Fibroblast of skin of left biceps (primary cell): ENCODE measurements at places on chromosomes 12 and 14.

GRCh38 chr12:54870048-54870447 is 15.7 kb downstream of the MUCL1 start:
- DNase-seq, result no peak

GRCh38 chr14:43939836-43940235 is 567.2 kb downstream of the FSCB start:
- DNase-seq, result no peak

GRCh38 chr12:18141048-18141982 is 51.3 kb upstream of the RERGL start:
- DNase-seq, result no peak

DNA sequence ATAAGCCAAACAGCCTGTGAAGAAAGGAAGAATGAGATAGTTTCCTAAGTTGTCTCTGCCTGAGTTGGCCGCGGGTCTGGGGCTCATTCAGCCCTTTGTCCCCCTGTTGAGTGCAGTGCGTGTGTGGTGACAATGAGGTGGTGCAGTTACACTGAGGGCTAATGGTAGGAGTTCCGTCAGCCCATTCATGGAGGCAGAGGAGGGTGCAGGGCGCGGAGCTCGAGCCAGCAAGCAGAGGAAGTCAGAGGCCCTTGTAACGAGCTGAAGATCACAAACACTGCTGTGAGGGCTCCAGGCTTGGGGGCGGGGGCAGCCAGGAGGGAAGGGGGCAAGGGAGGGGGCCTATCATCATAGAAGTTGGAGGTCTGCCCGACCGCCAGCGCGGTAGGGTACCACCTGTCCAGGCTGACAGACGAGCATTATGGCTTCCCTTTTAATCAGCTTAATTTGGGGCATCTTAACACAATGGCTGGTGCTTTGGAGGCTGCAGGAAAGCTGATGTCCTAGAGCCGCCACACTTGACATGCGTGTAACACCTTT is 20.5 kb downstream of the CCND2 start:
- no peak for DNase-seq

DNA sequence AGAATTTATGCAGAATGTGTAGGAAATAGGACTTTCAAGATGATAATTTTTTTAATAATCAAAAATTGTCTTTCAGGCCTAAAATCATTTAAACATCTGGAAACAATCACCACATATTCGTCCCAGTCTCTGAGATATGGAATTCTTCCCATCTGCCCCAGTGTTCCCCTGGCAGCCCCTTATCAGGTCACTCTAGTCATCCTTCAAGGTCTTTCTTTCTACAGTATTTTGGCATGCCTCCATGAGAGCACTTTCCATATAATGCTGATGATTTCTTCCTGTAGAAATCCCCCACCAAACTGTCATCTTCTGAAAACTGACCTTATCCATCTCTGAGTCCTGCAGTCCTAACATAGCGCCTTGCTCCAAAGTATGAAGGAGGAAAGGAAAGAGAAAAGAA is 422.1 kb downstream of the RPS29 start:
- DNase-seq, result no peak

GRCh38 chr14:34059925-34060650 is 109.2 kb upstream of the EGLN3 start:
- no peak for DNase-seq

GRCh38 chr12:105506678-105507310 is 176.3 kb downstream of the C12orf75 start:
- no peak for DNase-seq

DNA sequence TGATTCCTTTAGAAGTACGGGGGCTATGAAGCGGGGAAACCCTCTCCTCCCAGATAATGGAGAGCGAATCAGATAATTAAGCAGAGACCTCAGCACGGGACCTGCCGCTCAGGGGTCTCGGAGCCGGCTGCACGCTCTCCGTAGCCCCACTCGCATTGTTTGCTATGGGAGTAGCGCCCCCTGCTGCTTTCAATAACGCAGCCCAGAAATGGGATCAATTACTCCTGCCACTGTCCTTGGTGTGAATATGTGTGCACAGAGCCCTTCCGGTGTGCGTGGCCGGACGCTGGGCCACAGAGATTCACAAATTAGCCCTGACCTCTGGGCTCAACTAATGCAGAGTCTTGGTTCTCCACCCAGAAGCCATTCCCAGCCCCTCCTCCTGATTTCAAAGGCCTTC is 76.4 kb upstream of the TMEM132C start:
- DNase-seq, result no peak

- no peak for DNase-seq
Measured at GRCh38 chr14:35261774-35262173, 30.4 kb upstream of the PSMA6 start.

DNA sequence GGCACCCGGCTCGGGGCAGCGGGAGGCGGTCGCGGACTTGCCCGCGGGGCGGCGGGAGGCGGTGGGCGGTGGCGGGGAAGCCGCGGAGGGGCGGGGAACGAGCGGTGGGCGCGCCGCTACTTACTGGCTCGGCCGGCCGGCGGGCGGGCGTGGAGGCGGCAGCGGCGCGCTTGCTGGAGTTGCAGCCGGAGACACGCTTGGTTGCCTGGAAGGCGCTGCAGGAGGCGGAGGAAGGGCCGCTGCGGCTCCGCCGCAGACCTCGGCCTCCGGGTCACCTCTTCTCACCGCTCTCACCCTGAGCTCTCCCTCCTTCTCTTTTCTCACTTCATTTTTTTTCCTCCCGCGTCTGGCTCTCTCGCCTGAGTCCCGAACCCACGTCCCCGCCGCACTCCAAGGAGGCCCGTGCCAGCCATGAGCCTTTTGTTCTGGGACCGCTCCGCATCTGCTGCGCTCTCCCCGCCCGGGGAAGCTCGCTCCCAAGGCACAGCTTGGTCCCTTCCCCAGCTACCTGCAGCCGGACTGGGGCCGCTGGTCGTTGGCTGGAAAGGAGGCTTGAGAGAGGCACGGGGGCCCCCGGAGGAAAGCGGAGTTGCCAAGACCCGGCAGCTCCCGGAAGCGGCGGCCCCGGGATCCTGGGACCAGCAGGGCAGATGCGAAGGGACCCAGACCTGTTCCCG is 592 bp upstream of the KCNK10 start:
- no peak for DNase-seq

DNA sequence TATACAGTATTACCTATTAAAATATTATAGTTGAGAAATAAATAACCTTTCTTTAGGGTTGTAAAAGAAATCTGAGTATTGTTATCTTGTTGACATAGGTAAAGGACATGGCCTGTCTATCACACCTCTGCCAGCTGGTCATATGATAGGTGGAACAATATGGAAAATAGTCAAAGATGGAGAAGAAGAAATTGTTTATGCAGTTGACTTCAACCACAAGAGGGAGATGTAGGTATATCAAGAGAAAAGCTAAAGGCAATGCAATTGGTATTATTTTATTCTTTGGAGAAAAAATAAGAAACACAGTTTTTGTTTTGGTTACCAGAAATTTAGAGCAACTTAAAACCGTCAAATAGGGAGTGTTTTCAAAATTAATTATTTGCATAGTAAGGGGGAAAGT is 13.5 kb downstream of the CPSF2 start:
- DNase-seq, result no peak

- no peak for DNase-seq
Measured at GRCh38 chr12:52722680-52723079, 19.4 kb upstream of the KRT77 start.

DNA sequence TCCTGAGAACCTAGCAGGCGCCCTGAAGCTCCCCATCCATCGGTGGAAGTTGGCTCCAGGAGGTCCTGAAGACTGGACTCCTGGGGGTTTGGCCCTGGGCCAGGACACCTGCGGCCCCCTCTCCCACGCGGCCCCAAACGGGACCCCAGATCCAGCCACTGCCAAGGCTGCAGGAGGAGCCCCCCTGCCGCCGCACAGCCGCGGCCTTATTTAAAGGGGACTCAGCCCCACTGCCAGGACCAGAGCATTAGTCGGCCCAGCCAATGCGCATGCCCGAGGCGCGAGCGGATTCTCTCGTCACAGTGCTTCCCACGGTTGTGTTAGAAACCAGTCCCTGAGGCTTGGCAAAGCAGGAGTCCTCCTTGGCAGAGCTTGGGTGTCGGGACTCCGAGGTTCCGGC is 775.2 kb upstream of the ALG10B start:
- no peak for DNase-seq

DNA sequence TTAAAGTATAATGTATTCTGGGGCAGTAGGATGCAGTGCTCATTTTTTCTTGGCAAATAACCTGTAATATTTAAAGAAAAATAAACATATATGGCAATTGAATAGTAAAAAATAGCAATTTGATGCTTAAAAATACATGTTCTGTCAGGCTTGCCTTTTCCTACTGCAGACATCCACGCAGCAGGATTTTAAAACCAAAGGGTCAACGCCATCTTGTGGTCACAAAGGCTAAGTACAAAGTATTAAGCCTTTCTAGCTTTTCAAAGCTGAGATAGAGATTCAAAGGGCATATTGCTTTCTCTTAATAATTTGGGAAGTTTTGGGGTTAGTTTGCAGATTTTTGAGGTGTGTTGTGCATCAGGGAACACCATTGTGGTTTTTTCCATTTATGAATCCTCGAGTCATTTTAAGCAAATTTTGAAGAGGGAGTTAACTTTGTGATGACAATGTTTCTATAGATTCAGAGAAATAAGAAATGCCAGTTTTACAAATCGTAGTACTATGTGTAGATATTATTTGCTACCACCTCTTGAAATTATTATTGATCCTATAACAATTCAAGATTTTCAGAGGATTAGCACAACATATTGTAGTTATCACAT is 4.7 kb upstream of the CCER1 start:
- DNase-seq, result no peak

DNA sequence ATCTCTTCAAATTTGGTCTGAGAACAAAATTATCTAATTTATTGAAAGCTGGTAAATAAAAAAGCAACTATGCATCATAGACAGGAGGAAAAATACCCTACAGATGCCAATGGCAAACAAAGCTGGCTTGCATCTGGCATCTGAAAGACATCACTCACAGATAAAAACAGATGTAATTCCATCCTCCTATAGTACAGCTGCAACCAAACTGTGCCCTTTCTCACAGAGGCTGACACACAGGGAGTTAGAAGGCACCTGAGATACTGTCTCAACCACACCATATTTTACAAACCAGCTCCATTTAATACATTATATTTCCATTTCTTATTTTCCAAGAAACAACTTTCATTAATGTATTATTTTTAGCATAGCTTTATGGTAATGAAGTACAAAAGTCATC is 39.4 kb downstream of the DUSP16 start:
- DNase-seq, result no peak

GRCh38 chr14:50967103-50967502 is 22.8 kb upstream of the PYGL start:
- DNase-seq, result peak; percentile 64

- DNase-seq, result no peak
Measured at GRCh38 chr12:593396-594270, 69.6 kb downstream of the NINJ2 start.

- DNase-seq, result no peak
Measured at GRCh38 chr14:81454572-81455218, 54.6 kb upstream of the STON2 start.

DNA sequence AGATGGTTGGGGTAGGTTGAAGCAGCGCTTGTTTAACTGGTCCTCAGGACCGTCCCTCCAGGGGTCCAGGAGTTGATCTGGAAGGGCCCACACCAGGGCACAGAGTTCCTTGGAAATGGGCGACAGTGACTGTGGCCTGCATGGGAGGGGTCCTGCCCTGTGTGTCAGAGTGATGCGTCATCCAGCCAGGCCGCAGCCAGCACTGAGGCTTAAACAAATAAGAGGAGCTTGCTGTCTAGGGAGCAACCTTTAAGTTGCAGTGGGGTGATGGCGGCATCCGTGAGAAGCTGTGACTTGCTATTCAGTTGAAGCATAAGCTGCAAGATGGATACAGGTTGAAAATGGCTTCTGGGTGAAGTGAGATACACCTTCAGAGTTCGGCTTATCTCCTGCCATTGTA is 20.2 kb downstream of the DCAF4 start:
- no peak for DNase-seq

DNA sequence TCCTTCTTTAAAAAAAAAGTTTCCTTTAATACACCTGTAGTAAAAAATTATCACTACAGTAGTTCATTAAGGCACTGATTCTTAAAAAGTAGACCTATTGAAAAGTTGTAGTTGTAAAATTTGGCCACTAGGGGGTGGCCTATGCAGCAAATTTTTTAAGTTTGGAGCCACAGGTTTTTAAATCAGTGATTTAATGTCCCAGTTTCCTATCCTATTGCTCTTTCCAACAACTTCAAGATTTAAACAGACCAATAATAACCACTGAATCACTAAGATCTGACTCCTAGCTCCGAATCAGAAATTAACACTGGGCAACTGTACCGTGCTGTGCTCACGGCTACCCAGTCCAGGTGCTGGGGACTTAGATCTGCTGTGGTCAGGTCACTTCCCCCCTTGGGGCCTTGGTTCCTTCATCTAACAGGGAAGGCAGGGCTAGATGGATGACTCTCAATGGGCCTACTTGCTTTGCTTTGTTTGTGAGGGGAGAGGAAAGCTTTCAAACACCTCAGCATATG is 279.3 kb downstream of the MED13L start:
- DNase-seq, result peak; percentile 24

DNA sequence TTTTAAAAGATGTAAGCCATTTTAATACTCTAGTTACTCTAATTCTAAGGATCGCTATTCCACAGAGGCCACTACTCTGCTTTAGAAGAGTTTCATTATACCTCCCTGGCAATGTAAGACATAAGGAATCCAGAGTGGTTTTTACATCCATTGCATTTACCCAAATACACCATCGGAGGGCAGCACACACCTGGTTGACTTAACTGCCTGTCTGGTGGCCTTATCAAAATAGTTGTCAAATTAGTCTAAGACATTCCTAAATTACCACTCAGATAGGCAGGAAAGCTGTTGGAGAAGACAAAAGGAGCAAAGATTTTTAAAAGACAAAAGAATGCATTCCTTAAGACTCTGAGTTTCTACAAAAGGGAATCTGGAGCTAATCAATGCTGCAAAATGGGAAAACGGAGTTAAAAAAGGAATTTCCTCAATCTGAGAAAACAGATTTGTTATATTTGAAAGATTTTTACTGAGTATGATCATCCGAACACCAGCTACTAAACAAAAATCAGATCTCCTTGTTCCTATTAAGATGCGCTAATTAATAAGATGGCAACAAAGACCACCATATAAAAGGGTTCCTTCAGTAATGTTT is 33.8 kb upstream of the FGD4 start:
- peak; percentile 37 for DNase-seq

- DNase-seq, result no peak
Measured at GRCh38 chr14:95468448-95469133, 47.9 kb downstream of the SYNE3 start.

- no peak for DNase-seq
Measured at GRCh38 chr12:94429633-94430032, 30.0 kb downstream of the CEP83 start.

DNA sequence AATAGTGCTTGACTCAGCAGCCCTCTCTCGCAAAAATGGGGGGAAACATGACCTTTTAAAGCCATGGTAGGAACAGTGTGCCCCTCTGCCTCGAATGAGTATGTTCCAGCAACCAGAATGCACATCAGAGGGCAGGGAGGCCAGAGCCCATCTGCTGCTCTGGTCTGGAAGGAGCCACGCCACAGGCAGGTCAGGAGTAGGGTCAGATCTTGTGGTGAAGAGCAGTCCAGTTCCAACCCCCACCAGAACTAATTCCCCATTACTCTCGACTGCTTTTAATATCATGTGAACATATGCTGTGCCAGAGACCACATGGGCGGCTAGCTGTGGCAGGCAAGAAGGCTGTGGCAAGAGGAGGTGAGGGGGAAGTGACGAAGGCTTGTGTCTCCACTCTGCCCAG is 34.6 kb upstream of the TMX1 start:
- no peak for DNase-seq
